Activated naive CD8-positive, alpha-beta T cell treated with anti-CD3 and anti-CD28 coated beads for 36 hours (primary cell): ENCODE measurements at places on chromosomes 12 and 14. TPM values are rescaled to one million over a fixed set of nuclear protein-coding genes. Genes with fewer than 3 reads are reported as not detected.

SMARCC2 gene
- 92.6 TPM for total RNA-seq

ITPK1 gene
- total RNA-seq = 87.4 TPM

DNA sequence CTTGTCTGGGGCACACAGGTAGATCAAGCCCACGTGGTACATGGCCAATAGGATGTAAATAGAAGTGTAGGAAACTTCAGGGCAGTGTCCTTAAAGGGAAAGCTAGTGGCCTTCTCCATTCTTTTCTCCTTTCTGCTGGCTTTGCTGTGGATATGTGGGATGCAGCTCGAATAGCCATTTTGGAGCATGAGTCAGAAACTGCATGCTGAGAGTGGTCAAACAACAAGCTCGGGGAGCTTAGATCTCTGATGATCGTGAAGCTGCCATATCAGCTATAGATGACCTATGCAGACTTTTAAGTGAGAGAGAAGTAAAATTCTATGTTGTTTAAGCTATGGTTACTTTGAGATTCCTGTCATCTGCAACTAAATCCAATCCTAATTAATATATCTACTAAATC, 241.3 kb upstream of the DAAM1 start:
- no peaks in the 10 kb centered on the region for H3K4me1 ChIP-seq
- H3K27ac ChIP-seq = no peak overlapping the region
- H3K4me3 ChIP-seq = no peak overlapping the region
- H3K27me3 ChIP-seq = peaks cover 11% of the 10 kb centered on the region
- H3K36me3 ChIP-seq = no peaks in the 10 kb centered on the region

SLC17A8 gene
- not detected for total RNA-seq

- DNase-seq = no peak
- H3K27me3 ChIP-seq = no peaks in the 10 kb centered on the region
- H3K27ac ChIP-seq = no peak overlapping the region
- no peak overlapping the region for H3K4me3 ChIP-seq
- peaks cover 6% of the 10 kb centered on the region for H3K4me1 ChIP-seq
- H3K36me3 ChIP-seq = no peaks in the 10 kb centered on the region
These were observed 39.0 kb upstream of the LDHB start for GRCh38 chr12:21696625-21697024.

GRCh38 chr12:71142016-71142415, 15.8 kb downstream of the TSPAN8 start:
- no peak overlapping the region for H3K4me3 ChIP-seq
- H3K4me1 ChIP-seq = no peaks in the 10 kb centered on the region
- no peaks in the 10 kb centered on the region for H3K36me3 ChIP-seq
- H3K27me3 ChIP-seq = no peaks in the 10 kb centered on the region
- no peak for DNase-seq

DNA sequence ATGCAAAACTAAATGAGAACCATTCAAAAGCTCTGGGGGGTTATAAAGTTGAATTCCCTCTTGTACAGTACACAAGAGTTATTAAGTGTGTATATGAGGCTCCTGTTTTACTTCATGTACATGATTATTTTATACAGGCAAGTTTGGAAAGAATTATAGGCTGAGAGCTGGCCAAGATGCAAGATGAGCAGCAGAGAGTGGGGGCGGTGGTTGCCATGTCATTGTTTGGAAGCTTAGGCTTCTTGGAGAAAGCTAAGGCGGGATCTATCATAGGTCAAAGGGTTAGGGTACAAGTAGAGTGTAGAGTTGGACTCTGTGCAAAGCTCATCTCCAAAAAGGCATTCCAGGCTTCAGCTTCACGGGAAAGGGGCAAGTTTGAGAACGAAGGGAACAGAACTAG, 297.1 kb upstream of the TBX3 start:
- H3K27ac ChIP-seq = no peak overlapping the region
- DNase-seq = no peak
- H3K4me1 ChIP-seq = no peaks in the 10 kb centered on the region
- H3K4me3 ChIP-seq = no peak overlapping the region
- H3K36me3 ChIP-seq = no peaks in the 10 kb centered on the region

DNA sequence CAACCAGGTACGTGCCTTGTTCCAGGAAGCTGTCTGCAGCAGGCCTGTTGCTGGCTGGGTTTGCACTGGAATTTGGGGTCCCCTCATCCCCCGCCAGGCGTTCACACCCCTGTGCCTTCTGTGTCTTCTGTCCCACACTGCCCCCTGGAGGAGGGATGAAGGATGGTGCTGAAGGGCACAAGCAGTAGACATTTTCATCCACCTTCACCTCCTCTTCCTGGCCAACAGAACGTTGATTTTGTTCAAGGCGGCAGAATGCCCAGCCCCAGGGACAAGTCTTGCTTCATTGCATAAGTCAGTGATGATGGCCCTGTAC, 122.1 kb downstream of the CALM1 start:
- H3K4me3 ChIP-seq = no peak overlapping the region
- DNase-seq = peak; percentile 42
- no peaks in the 10 kb centered on the region for H3K4me1 ChIP-seq

GOLGA5 gene
- 14.6 TPM for total RNA-seq

DNA sequence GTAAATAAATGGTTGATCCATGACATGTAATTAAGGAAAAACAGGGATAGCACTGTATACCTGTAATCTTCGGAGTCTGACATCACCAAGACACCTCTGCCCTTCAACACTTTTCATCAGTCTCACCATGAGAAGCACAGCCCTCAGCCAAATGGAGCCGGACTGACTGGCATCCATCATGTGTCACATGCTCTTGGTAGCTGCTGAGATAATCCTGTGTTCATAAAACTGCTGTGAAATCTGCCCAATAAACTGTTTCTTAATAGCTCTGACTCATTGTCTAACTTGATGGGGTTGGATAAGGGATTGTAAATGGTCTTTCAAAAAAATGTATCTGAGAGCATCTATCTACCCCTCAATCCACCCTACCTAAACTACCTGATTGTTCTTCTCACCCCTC, 33.6 kb downstream of the KCNH5 start:
- no peak overlapping the region for H3K27ac ChIP-seq
- H3K27me3 ChIP-seq = peaks cover 4% of the 10 kb centered on the region
- no peaks in the 10 kb centered on the region for H3K4me1 ChIP-seq
- no peak overlapping the region for H3K4me3 ChIP-seq
